ENCODE measurements at places on chromosomes 16 and 17. TPM values are rescaled to one million over a fixed set of nuclear protein-coding genes. Genes with fewer than 3 reads are reported as not detected.

Gene MARCHF10
- total RNA-seq: 0.42 TPM

Gene NPIPA5
- 27.3 TPM for total RNA-seq

DNA sequence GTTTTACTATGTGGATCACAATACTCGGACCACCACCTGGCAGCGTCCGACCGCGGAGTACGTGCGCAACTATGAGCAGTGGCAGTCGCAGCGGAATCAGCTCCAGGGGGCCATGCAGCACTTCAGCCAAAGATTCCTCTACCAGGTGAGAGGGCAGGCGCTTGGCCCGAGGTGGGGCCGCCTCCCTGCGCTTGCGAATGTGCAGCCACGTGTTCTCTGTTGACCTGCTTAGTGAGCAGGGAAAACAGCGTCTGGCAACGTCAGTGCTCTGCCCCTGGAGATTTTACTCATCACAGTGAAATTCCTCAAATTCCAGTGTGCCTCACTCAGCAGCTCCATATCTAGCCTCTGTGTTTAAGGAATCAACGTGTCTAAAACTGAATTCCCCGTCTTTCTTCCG, 33.4 kb upstream of the CLEC18A start:
- H3K4me3 ChIP-seq: no peak overlapping the region
- H3K36me3 ChIP-seq: peaks cover 12% of the 10 kb centered on the region
- DNase-seq: no peak
- no peaks in the 10 kb centered on the region for H3K4me1 ChIP-seq
- no peaks in the 10 kb centered on the region for H3K27me3 ChIP-seq

DNA sequence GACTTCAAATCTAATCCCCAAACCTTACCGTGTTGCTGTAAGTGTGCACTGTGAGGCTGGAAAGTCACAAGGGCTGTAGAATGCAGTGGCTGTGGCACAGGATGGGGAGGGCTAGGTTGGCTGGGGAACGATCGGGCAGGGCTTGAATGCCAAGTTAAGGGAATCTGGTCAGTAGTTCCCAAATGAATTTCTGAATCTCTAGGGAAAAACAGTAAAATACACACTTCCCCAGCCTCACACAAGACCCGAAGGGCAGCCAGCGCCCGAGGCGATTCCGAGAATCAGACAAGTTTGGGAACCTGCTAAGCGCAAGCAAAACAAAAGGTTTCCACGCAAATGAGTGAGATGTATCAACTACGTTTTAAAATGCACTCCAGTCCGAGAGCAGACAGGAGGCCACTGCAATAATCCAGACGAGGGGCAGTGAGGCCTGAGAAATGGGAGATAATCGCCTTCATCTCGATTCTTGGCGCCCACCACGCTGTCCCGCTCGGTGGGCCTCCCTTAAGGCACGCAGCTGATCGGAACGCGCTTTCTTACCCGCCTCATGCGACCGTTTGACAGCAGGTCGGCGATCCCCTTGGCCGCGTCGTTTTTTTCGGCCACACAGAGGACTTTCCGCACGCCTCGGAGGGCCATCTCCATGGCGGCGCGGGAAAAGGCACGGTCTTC, 599 bp downstream of the TOP3A start:
- H3K27me3 ChIP-seq: no peaks in the 10 kb centered on the region
- peak overlapping the region; percentile 92 for H3K4me3 ChIP-seq
- H3K4me1 ChIP-seq: peaks cover 73% of the 10 kb centered on the region
- H3K36me3 ChIP-seq: peaks cover 17% of the 10 kb centered on the region

DNA sequence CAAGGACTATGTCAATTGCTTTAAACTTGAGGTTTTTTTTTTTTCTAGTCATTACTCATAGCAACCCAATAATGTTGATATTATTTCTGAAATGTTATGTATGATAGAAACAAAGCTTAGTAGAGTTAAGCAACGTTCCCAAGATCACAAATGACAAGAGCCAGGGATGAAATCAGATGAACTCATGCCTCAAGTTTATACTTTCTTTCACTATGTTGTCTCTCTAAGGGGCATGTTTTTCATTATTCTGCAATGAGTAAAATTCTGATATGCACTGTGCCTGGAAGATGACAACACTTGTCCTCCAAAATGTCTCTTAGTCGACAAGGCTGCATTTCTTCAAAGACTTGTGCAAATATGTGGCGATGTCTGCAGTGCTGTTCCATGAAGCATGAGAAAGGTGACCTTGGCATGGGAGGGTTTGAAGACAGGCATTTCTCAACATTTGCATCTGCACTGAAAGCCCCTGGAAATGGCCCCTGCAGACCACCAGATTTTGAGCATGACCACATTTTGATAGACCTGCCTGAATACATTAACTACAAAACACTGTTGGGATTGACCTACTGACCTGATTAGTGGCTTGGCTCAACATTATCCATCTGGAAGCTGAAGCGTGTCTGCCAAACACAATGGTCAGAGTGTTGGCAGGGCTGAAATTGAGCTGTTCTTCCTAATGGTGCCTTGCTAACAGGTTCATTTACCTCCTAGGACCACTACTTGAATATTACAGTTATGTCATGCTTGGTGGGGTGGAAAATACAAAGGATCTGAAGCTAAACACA, 1027.5 kb downstream of the CDH11 start:
- no peak for DNase-seq
- H3K27me3 ChIP-seq: no peaks in the 10 kb centered on the region
- no peaks in the 10 kb centered on the region for H3K4me1 ChIP-seq
- H3K4me3 ChIP-seq: no peak overlapping the region
- no peak overlapping the region for H3K27ac ChIP-seq

DNA sequence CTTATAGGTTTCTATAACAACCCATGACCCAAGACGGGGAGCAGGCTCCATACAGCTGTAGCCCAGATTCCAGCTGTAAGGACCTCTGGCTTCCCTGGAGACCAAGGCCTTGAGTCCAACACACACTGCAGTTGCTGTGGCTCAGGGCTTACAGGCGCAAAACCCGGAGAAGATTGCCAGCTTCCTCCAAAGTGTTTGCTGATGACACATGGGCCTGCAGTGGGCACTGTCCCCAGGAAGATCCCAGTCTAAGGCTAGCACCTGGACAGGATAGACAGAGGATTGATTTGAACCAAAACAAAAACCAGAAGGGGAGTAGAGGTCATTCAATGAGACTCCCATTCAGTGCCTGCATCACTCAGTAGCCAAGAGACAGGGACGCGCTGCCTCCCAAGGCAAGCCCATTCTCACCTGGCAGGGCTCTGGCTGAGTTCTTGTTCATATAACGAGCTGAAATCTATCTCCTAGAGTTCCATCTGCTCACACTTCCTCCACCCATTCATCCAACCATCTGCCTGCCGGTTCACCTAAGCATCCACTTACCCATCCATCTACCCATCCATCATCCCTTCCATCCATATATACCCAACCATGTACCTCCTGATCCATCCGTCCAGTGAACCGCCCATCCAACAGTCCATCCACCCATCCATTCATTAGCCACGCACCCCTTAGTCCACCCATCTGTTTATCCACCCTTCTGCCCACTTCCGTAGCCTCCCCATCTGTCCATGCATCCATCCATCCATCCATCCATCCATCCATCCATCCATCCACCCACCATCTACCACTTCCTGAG, 10.2 kb downstream of the RAB11FIP4 start:
- H3K36me3 ChIP-seq: no peaks in the 10 kb centered on the region
- peaks cover 17% of the 10 kb centered on the region for H3K27me3 ChIP-seq
- no peaks in the 10 kb centered on the region for H3K4me1 ChIP-seq
- H3K27ac ChIP-seq: no peak overlapping the region

DNA sequence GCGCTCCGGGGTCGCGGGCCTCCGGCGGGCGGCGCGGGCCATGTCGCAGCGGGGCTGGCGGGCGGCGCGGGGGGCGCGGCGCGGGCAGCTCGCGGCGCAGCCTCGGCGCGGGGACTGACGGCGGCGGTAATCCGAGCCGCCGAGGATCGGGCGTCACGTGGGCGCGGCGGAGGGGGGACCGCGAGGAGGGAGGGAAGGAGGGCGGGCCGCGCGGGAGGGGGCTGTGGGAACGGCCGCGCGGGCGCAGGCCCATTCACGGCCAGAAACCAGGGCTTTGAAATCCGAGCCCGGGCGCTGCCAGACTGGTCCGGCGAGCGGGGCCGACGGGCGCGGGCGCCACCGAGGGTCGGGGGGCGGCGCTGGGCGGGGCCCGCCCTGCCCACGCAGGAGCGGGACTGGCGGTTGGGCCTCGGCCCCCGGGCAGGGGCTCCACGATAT, at the start of gene MTSS2:
MTSS2 (minus strand) TSS at position 116 of the 438 bp plus-strand sequence. CDS start 262 bp downstream, outside the sequence.
- peak within 1 kb of the TSS; percentile 34 for H3K27ac ChIP-seq
- peaks cover 21% of the 10 kb centered on the region for H3K4me1 ChIP-seq
- H3K4me3 ChIP-seq: peak within 1 kb of the TSS; percentile 75
- H3K36me3 ChIP-seq: no peaks in the 10 kb centered on the region

GRCh38 chr17:1179818-1180742, at the start of gene ABR:
Gene ABR, minus strand, starts transcription at chr17:1179981. Its CDS starts 254 bp downstream, at chr17:1179727.
- H3K36me3 ChIP-seq: no peaks in the 10 kb centered on the region
- no peaks in the 10 kb centered on the region for H3K27me3 ChIP-seq
- DNase-seq: peak; percentile 65
- peak within 1 kb of the TSS; percentile 29 for H3K27ac ChIP-seq

- no peak overlapping the region for H3K4me3 ChIP-seq
- peaks cover 17% of the 10 kb centered on the region for H3K27me3 ChIP-seq
- no peaks in the 10 kb centered on the region for H3K36me3 ChIP-seq
- DNase-seq: no peak
- peaks cover 10% of the 10 kb centered on the region for H3K4me1 ChIP-seq
Measured at GRCh38 chr17:44383363-44383762, 6.1 kb downstream of the ITGA2B start.

DNA sequence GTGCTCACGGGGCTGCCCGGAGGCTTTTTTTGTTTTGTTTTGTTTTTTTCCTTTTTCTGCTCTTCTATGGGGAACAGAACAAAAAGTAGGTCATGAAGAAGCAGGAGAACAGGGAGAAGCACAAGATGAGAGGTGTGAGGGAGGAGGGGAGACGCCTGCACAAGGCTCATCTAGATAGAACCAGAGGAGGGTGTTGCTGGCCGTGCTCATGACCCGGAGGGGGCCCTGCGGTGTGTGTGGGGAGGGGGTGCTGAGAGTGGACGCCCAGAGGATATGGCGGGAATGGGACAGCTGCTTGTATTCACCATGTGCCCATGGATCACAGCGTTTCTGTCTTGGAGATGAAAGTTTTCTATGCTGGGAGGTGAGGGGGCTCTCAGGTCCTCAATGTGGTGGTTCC, 183.7 kb downstream of the FOXL1 start:
- no peak overlapping the region for H3K27ac ChIP-seq
- H3K27me3 ChIP-seq: peaks cover 36% of the 10 kb centered on the region
- no peaks in the 10 kb centered on the region for H3K36me3 ChIP-seq
- no peak for DNase-seq
- peaks cover 5% of the 10 kb centered on the region for H3K4me1 ChIP-seq
- H3K4me3 ChIP-seq: no peak overlapping the region

GRCh38 chr17:81926451-81927151, 934 bp downstream of the MAFG start:
- H3K4me3 ChIP-seq: peak overlapping the region; percentile 78
- H3K27me3 ChIP-seq: no peaks in the 10 kb centered on the region
- peaks cover 20% of the 10 kb centered on the region for H3K4me1 ChIP-seq
- peak; percentile 42 for DNase-seq
- no peaks in the 10 kb centered on the region for H3K36me3 ChIP-seq
- H3K27ac ChIP-seq: peak overlapping the region; percentile 81

DNA sequence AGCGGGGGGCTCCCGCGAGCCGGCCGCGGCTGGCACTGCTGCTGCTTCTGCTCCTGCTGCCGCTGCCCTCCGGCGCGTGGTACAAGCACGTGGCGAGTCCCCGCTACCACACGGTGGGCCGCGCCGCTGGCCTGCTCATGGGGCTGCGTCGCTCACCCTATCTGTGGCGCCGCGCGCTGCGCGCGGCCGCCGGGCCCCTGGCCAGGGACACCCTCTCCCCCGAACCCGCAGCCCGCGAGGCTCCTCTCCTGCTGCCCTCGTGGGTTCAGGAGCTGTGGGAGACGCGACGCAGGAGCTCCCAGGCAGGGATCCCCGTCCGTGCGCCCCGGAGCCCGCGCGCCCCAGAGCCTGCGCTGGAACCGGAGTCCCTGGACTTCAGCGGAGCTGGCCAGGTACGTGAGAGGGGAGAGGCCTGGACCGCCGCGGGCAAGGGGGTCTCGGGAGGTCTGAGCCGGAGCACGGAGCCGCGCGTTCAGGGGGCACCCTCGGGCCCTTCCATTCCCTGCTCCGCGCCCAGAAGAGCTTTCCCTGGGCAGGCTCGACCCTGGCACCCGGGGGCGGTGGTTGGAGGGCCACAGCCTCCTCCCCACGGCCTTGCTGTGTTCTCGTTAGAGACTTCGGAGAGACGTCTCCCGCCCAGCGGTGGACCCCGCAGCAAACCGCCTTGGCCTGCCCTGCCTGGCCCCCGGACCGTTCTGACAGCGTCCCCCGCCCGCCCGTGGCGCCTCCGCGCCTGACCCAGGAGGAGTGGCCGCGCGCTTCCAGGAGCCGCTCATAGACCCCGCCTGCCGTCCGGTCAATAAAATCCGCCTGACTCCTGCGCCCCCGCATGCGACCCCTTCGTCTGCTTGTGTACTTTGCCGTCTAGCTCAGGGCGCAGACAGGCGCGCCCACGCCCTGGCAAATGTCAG, 591 bp downstream of the NPW start:
- H3K27ac ChIP-seq: no peak overlapping the region
- H3K27me3 ChIP-seq: peaks cover 10% of the 10 kb centered on the region
- H3K36me3 ChIP-seq: no peaks in the 10 kb centered on the region
- H3K4me3 ChIP-seq: no peak overlapping the region

GRCh38 chr17:9346296-9346926, 229.2 kb downstream of the STX8 start:
- H3K36me3 ChIP-seq: peaks cover 5% of the 10 kb centered on the region
- no peaks in the 10 kb centered on the region for H3K27me3 ChIP-seq
- H3K27ac ChIP-seq: no peak overlapping the region

DNA sequence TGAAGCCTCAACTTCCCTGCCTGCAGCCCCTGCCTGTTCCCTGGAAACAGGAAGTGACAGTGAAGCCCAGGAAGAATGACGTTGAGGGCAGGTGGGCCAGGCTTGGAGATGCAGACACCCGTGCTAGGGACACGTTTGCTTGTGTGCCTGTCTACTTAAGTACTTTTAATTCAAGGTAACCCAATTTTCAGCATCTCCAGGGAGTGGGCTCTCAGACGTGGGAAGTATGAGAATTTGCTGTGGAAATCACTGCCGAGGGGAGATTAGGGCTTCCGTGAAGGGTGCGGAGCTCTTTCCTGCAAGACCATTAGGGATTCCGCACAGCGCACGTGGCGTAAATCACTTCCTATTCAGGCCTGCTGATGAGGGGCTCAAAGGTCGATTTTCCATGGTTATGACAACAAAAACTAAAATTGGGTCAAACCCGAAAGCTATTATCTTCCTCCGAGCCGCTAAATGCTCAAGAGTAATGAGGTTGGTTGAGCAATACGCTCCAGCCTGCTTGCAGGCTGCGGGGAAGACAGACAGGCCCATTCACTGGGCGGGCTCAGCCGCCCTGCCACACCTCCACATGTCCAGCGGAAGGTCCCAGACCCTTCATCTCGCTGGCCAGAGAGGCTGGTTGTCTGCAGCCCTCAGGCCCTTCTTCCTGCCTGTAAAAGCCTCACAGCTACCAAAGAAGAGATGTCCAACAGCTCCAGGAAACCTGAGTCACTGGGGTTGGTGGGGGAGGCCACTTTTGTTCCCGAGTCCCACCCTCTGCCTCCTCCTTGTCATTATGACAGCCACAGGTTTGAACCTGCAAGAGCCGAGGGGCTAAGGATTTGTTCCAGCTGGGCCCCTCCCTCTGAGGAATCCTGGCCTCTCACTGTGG, 109.9 kb downstream of the RBFOX3 start:
- no peak overlapping the region for H3K4me3 ChIP-seq
- no peak overlapping the region for H3K27ac ChIP-seq
- H3K36me3 ChIP-seq: no peaks in the 10 kb centered on the region
- no peaks in the 10 kb centered on the region for H3K4me1 ChIP-seq

- no peak for DNase-seq
- H3K27ac ChIP-seq: no peak overlapping the region
- H3K4me1 ChIP-seq: no peaks in the 10 kb centered on the region
- H3K36me3 ChIP-seq: no peaks in the 10 kb centered on the region
- no peak overlapping the region for H3K4me3 ChIP-seq
- no peaks in the 10 kb centered on the region for H3K27me3 ChIP-seq
Measured at GRCh38 chr17:21353326-21354010, 22.7 kb upstream of the KCNJ12 start.

Measured in naive thymus-derived CD8-positive, alpha-beta T cell (primary cell).